ENCODE measurements at places on chromosomes 6 and 20. TPM values are rescaled to one million over a fixed set of nuclear protein-coding genes. Genes with fewer than 3 reads are reported as not detected.

The RNF182 gene
- 7.2 TPM for total RNA-seq

The SMIM28 gene
- total RNA-seq, result not detected

The TMEM244 gene
- total RNA-seq, result not detected

The OR2H2 gene
- not detected for total RNA-seq

The HSPA1L gene
- 0.44 TPM for total RNA-seq

The PRPH2 gene
- total RNA-seq, result 0.15 TPM

The MROH8 gene
- total RNA-seq, result 3.5 TPM

The TPBG gene
- 19.0 TPM for total RNA-seq

The IL17A gene
- not detected for total RNA-seq

The CLIC5 gene
- 0.05 TPM for total RNA-seq

The VSX1 gene
- not detected for total RNA-seq

The MTFR2 gene
- 6.4 TPM for total RNA-seq

The IL17F gene
- not detected for total RNA-seq

The KCNK17 gene
- total RNA-seq, result not detected

All from glomerular endothelial cell (primary cell).